CD4-positive, alpha-beta T cell treated with Interleukin-12 subunit alpha and Interleukin-12 subunit beta, for 1 hour (primary cell): ENCODE measurements at places on chromosomes 11 and 22.

GRCh38 chr11:11574373-11575287, 47.2 kb downstream of the GALNT18 start:
- no peak for DNase-seq

GRCh38 chr11:131693756-131694155, 323.3 kb downstream of the NTM start:
- no peak for DNase-seq

DNA sequence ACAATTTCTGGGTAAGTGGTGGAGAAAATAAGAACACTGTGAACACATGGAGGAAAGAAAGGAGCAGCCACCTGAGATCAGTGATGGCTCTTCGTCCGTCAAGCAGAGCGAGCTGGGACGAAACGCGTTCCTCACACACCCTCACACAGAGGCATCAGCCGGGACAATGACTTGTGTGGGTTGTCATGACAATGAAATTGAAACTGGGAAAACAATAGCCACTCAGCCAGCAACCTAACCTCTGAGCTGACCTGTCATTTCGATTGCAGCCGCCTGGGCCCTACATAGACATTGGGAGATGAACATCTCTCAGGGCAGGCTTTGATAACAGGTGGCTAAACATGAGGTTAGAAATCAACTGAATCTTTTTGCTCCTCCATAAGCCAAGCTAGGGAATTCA, 51.3 kb downstream of the TRIM29 start:
- DNase-seq = no peak

- no peak for DNase-seq
Observed at GRCh38 chr22:33492210-33492651, 428.0 kb downstream of the LARGE1 start.
